NB4 (cell line): ENCODE measurements at places on chromosomes 3 and 15.

GRCh38 chr3:48879994-48880377, 18.7 kb downstream of the SLC25A20 start:
- DNase-seq: no peak

DNA sequence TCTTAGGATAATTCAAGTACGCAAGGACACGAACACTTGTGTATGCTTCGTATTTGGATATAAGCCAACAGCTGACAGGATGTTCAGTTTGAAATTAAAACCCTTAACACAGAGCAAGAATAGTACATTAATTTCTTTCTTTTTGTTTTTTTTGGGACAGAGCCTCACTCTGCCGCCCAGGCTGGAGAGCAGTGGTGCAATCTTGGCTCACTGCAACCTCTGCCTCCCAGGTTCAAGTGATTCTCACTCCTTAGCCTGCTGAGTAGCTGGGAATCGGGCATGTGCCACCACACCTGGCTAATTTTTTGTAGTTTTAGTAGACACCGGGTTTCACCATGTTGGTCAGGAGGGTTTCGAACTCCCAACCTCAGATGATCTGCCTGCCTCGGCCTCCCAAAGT, 32.4 kb downstream of the TOMM70 start:
- DNase-seq: no peak

DNA sequence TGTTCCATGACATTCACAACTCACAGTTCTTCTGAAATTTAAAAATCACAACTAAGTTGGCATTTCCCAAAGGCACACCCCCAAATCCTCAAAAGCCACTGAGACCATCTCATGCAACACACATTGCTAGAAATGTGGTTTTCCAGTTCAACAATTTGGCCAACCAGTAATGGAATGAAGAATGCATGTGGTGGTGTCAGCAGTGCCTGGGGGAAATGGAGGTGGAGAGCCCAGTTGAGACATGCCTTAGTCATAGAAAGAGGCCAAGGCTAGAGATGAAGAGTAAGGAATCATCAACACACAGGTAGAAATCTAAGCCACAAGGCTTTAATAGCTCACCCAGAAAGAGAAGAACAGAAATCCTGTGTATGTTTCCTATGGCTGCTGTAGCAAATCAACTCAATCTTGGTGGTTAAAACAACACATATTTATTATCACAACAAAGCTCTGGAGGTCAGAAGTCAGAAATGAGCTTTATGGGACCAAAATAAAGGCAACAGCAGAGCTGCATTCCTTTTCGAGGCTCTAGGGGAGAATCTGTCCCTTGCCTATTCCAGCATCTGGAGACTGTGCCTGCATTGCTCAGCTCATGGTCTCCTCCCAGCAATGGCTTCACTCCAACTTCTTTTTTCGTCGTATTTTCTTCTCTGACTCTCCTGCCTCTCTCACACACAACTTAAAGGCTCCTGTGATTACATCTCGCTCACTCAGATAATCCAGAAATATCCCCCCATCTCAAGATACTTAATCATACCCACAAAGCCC, 54.0 kb downstream of the SNTN start:
- no peak for DNase-seq

GRCh38 chr3:191944835-191945234, 483.9 kb downstream of the PYDC2 start:
- DNase-seq: no peak

DNA sequence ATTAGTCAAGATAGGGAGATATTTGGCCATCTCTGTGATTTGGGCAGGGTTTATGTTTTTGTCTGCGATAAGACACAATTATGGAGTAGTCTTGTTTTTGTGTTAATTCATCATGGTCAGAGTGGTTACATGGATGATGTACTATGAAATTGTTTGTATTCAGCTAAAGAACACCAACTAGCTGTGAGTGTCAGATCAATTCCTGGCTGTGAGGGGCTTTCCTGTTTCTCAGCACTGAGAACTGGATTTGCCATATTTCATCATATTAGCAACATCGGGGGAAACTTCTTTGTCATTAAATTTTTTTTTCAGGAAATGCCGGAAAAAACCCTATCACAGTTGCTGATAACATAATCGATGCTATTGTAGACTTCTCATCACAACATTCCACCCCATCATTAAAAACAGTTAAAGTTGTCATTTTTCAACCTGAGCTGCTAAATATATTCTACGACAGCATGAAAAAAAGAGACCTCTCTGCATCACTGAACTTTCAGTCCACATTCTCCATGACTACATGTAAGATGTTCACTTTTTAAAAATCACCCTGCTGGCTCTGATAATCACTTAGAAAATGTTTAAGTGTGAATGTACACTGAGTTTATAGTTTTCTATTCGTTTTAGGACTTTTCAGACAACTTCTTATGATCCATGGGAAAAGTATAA, 49.2 kb downstream of the PARP15 start:
- DNase-seq: no peak
